Fibroblast of mammary gland (primary cell): ENCODE measurements at places on chromosomes 2 and 18.

DNA sequence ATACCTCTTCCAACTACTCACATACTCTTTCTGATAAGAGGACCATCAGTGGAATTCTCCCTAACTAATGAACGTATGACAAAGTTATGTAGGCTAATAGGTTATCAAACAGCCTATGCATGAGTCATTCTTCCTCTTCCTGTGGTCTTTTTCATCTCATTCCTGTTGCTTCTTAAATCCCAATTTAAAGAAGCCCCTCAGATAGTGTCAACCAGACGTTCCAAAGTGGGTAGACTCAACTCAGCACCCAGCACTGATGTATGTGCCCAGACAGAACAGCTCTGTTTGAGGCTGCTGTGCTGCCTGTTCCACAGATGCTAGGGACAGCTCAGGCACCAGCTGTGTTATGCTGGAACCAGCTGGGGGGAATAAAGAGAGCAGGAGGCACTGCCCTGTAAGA is 52.6 kb downstream of the CXCR4 start:
- no peak for DNase-seq

DNA sequence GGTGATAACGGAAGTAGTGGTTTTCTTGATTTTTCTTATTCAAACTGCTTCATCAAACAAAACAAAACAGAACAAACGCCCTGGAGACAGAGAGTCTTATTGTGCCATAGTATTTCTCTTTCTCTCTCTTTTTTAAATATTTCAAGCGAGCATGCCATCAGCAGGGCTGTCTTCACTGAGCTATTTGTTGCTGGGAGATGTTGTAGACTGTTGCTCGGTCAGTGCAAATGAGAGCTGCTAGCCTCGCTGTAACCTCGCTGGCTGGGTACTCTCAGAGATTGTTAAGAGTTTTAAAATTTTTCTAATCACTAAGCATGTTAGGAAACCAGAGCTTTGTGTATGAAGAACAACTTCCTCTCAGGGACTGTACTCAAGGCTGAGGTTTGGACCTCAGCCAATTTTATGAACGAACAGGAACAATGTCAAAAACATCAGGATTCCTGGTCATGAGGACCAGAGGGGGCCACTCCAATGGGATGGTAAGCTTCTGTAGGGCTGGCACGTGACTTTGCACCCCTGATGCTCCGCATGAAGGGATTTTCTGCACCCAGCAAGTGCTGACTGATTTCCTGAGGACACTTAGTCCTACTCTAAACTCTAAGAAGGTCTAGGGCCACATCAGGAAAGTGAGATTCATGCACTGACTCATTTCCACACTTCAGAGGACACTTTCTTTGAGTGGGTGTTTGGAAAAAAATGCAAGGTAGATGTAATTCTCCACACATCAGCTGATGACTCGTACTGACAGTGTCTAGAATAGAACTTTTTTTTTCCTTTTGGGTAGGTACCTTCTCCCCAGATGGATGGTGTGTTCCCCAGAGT is 59.8 kb upstream of the IL1R1 start:
- DNase-seq = peak; percentile 97

- peak; percentile 25 for DNase-seq
Observed at GRCh38 chr18:12408247-12408869, 629 bp downstream of the PRELID3A start.

GRCh38 chr18:34694591-34695165 is 15.4 kb upstream of the DTNA start:
- no peak for DNase-seq

- DNase-seq = no peak
Observed at GRCh38 chr2:231250146-231250545, 51.7 kb downstream of the ARMC9 start.

GRCh38 chr2:156321243-156321904 is 11.1 kb downstream of the NR4A2 start:
- DNase-seq = no peak

DNA sequence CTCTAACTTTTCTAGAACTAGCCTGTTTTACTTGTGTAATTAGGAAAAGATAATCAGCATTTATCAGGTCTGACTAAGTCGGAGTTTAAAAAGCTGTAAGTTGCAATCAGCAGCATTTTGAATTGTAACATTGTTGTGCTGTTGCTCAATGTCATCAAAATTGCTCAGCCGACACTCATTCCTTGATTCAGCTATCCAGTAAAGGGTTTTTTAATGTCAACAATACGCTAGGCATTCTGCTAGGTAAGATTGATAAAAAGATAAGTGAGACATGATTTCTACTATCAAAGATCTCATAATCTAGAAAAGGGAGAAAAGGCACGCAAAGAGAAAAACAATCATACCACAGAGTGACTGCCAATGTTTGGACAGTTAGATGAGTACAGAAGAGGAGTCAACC is 327.1 kb upstream of the CDH2 start:
- DNase-seq = no peak

GRCh38 chr2:230262246-230262645 is 36.7 kb downstream of the SP140 start:
- DNase-seq = no peak

DNA sequence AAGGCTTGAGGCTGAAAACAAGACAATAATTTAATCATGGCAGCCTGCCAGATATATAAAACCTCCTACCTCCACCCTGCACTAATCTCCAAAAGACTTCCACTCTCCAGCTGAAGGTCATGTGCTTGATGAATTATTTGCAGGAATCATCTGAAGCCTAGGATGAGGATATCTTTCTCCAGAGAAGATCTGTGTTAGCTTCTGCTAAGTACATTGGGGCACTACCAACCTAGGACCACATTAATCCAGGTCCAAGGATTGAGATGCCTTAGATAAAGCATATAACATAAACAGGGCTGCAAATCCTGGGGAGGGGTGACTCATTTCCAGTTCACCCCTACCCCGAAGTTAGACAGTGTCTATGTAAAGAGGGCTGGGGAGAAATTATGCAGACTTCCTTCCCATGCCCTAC is 80.5 kb upstream of the FRZB start:
- DNase-seq = no peak

DNA sequence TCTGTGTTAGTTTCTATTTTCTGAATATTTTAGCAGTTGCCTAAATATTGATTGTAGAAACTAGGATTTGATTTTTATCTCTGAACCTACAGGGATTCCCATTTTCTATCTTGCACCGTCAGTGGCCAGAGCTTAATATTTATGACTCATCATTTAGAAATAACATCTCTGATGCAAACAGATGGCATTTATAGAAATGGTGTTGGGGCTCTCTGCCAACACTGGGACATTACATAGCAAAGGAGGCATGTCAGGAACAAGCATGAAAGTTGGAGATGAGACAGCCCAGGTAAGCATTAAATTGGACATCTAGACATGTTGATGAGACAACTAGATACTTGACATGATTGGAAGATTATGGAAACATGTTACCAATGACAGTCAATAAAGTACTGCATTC is 165.3 kb upstream of the SYT4 start:
- DNase-seq = no peak

DNA sequence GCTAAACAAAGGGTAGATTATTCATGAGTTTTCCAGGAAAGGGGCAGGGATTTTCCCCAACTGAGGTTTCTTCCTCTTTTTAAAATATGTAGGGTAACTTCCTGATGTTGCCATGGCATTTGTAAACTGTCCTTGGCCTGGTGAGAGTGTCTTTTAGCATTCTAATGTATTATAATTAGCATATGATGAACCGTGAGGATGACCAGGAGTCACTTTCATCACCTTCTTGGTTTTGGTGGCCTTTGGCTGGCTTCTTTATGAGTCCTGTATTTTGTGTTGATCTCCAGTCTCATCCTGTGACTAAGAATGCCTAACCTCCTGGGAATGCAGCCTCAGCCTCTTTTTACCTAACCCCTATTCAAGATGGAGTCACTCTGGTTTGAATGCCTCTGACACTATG is 391.0 kb upstream of the LINC00305 start:
- DNase-seq = no peak

DNA sequence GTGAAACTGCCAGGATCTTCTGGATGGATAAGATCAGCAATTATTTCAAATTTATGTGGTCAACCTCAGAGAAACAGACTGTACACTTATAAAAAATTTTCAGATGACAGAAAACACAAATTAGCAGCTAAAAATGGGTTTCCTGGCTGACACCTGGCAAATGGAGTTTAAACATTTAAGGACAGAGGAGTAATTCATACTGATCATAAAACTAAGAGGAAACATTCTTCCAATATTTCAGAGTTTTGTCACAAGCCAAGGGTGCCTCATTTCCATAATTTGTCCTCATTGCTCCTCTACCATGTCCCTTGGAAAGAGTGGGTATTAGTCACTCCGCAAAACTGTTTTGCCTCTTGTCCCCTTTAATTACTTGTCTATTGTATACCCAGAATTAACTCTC is 70.2 kb downstream of the TMEFF2 start:
- peak; percentile 16 for DNase-seq

DNA sequence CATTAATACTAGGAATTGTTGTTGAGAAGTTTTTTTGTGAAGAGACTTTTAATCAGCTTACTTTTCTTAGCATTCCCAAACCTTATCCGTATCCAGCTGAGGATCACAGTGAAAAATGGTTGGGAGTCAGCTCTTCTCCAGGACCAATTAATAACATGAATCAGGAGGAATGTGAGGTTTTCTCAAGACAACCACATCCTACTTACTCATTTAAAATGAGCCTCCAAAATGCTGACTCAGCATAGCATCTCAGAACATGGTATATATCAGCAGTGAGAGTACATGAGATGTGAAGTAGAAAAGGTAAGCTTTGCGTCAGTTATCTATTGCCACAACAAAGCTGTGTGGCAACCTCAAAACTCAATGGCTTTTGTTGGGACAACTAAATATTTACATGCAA is 140.3 kb downstream of the NRP2 start:
- peak; percentile 88 for DNase-seq

- no peak for DNase-seq
Observed at GRCh38 chr2:85854897-85855296, 33.9 kb downstream of the ST3GAL5 start.

DNA sequence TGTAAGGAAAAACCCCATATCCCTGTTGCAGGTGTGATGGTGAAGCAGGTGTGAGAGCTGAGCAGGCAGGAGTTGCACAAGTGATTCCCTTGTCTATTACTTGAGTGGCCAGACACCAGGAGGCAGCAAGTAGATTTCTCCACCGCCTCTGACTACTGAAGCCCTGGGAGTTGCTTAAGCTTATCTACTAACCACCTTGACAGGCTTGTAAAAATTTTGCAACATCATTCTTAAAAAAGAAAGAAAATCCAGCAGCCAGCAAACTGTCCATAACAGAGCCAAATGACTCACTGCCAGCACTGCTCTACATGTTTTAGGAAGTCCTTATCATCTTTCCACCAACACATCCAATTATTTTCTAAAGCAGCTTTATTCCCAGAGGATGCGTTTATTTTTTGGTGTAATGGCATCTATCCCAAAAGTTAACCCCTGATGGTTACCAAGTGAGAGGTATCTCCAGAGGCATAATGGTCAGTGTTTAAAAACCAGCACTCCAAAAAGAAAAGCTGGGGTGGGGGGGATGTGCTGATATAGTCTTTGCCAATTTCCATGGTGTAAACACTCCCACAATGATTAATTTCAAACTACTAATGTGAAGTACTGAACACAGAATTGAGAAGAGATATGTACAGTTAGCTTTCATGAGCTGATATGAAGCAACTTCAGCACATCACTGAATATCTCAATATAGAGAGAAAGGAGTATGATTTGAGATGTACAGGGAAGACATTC is 16.3 kb upstream of the GPR39 start:
- peak; percentile 68 for DNase-seq

DNA sequence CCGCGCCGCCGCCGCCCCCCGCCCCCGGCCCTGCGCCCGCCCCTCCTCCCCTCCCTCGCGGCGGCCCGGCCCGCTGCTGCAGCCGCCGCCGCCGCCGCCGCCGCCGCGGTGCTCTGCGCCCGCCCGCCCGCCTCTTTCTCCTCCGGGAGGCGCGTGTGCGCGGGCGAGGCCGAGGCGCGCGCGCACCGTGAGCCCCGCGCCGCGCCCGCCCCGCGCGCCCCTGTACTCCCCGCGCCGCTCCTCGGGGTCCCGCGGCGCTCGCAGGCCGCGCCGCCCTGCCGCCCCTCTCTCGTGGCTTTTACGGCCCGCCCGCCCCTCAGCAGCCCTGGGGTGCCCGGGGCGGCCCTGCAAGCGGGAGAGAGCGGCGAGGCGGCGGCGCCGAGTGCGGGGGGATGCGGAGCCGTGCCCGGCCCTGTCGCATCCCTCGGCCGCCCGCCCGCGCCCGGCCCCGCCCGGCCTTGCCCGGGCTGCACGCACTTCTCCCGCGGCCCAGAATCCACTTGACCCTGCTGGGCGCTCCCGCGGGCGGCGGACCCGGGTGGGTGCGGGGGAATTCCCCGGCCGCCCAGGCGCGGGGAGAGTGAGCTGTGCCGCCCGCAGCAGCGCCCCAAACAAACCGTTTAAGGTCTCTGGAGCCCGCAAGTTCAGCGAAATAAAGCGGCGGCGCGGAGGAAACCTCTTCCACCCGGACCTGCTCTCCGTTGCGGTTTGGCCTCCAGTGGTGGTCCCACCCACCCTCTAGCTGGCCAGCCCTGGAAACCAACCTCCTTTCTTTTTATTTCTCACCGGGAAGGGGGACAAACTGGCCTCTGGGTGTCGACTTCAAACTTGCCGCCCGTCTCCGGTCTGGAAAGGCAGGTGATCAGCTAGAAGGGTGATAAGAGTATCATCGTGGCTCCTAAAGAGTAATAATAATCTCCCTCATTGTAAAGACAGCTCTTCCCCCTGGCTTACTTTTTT is 37.4 kb downstream of the AFF3 start:
- DNase-seq = no peak

GRCh38 chr2:44931198-44931780 is 10.2 kb upstream of the SIX3 start:
- no peak for DNase-seq

DNA sequence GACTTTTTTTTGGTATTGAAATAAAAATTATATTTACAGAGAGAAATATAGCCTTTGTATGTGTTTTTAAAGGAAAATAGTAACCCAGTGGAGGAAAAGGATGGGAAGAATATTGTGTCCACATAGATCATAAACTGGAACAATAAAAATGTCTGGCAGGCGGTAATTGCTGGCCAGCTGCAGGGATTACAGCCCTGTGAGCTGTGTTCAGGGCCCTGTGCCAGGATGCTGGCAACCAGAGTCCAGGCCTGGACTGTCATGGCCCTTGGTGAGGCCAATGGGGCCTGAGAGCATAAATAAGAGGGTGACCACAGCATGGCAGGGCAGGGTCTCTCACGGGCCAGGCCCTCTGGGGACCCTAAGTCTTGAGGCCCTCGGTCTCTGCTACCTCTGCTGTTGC is 171.2 kb downstream of the ACOXL start:
- DNase-seq = no peak

- peak; percentile 55 for DNase-seq
Observed at GRCh38 chr2:219551441-219552381, 7.9 kb downstream of the TMEM198 start.

DNA sequence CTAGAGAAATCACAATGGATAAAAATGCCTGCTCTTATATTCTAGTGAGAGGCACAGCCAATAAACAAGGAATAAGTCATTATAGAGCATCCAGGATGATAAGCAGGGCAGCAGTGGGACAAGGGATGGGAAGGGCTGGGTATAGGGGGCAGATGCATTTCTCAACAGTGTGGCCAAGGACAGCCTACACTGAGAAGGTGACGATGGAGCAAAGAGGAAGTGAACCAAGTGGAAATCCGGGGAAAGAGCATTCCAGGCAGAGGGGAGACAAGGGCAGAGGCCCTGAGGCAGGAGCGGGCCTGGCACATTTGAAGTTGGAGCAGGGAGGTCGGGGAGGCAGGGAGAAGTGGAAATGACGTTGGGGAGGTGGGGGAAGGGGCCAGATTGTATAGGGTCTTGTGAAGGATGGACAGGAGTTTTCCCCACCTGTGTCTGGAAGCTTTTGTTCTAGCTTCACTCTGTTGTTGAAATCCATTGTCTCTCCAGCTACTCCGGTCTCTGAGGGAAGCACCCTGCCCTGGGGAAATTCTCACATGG is 17.6 kb downstream of the TMEM177 start:
- DNase-seq = no peak
